ENCODE measurements at places on chromosomes 3 and 15.

DNA sequence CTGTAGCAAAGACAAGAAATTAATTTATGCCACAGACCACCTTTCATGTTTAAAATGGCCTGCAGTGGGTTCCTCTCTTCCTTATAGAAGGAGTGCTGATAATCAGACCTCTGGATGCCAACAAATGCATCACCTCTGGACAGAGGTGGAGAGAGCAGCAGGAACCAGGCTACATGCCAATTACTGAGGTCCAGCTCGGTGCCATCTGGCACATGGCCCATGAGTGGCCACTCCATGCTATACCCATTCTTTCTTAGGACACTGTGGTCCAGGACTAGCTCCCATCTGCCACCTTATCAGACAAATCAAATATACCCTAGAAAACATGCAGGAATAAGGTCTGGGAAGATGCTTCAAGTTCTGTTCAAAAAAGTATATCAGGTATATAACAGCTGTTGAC, 60.7 kb downstream of the TBC1D2B start:
- DNase-seq = no peak

- no peak for DNase-seq
These were observed 24.4 kb downstream of the NAA50 start for GRCh38 chr3:113721636-113722035.

- peak; percentile 89 for DNase-seq
These were observed 81.6 kb downstream of the PPCDC start for GRCh38 chr15:75104804-75105557.

DNA sequence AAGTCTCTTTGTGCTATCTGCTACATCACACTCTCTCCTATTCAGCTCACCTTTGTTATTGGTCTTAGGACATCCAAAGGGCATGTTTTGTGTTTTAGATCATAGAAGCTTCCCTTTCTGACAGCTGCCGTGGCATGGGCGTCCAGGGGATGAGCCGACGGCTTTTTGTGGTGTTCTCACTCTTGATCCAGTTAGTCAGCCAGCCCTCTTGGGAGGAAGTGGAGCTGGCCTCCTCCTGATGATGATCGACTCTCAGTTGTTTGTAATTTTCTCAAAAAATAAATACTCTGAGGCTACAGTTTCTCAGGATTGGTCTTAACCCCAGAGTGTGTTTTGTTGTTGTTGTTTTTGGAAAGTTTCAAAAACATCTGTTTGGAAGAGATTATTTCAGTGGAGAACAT, 34.4 kb downstream of the BOC start:
- peak; percentile 48 for DNase-seq

DNA sequence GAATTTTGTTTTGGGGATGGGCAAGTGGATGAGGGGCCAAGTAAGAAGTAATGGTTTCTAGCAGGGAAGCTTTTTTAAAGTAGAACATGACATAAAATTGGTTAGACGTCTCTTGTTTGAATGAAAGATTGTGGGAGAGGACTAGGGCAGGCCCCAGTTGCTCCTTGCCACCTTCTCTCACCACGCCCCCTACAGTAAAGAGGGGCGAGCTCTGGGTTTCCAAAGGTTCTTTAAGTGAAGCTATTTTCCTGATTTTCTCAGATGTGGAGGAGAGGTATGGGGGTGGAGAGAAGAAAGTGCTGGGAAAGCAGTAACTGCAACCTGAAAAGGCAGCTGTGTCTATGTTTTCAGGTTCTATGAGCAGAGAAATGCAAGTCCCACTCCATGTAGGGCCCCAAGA, 32.6 kb upstream of the SKIL start:
- no peak for DNase-seq

DNA sequence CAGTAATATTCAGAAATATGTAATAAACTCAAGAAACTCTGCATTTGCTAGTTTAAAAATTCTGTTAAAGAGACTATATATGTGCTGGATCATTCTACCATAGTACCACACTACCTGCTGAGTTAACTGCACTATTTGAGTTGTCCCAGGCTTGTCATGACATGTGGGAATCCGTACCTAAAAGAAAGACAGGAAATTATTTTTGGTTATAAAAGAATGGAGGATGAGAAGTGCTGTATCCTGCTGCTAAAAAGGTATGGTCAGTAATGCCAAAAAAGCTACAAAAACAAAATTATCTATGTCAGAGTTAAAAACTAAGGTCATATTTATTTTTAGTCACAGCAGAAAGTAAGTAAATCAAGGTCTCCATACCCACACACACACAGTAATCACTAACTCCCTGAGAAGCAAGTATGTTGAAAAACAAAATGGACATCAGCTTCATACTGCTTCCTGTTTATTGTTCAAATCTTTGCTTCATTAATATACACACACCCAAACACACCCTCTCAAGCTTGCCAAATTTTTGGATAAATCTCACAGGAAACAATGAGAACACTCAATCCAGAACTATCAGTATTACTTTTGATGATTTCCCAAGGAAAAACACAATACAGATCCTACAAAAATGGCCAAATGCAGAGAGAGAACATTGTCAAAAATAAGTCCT, 33.7 kb downstream of the DENND6A start:
- DNase-seq = no peak

- peak; percentile 78 for DNase-seq
These were observed 249.4 kb downstream of the FAM43A start for GRCh38 chr3:194935061-194935460.

DNA sequence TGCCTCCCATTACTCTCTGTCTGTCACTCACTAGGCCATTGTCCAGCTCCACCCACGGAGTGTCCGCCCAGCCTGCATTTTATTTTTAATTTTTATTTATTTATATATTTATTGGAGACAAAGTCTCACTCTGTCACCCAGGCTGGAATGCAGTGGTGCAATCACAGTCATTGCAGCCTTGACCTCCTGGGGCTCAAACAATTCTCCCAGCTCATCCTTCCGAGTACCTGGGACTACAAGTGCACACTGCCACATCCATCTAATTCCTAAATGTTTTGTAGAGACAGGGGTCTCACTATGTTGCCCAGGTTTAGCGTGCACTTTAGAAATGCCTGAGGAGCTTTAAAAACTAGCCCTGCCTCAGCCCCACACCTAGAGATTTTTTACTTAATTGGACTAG, 141.5 kb downstream of the LIPC start:
- DNase-seq = no peak

- DNase-seq = no peak
These were observed 82.4 kb downstream of the WWTR1 start for GRCh38 chr3:149575213-149575960.

DNA sequence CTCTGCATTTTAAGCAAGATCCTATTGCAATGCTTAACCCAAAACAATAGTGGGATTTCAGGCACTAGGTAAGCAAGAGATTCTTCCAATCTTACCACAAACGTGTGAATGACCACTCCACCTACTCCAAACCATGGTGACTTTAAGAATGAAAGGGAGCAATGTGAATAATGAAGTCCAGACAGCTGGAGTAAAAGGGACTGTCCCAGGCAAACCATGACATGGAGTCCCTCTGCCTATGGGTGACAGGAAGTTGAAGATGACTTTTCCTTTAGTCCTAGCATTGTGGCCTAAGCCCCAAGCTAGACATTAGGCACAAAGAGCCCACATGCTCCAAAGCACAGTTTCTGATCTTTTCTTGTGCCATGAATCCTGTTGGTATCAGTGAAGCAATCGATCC, 179.0 kb downstream of the SHQ1 start:
- no peak for DNase-seq

DNA sequence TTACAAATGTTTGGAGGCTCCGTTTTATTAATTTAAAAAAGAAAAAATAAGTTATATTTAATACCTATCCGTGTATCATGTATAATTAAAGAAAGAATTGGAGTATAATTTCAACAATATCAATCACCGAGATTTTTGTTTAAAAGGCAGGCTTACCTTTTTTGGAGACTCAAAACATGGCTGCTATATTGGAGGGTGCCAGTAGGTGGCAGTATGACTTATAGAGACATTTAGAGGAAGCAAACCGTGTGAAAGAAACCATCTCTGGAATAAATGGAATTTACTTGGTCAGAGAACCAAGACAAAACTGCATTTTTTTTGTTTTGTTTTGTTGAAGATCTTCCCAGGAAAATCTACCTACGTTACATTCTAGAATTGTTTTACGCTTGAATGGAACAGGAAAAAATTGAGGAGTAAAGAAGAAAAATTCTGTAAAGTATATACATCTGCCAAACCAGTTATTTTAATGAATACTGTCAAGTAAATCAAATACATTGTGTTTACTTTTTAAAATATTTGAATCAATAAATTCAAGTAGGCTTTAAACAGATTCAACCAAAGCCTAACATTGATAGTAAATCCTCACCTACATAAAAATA, 802.6 kb upstream of the ALCAM start:
- DNase-seq = peak; percentile 68

DNA sequence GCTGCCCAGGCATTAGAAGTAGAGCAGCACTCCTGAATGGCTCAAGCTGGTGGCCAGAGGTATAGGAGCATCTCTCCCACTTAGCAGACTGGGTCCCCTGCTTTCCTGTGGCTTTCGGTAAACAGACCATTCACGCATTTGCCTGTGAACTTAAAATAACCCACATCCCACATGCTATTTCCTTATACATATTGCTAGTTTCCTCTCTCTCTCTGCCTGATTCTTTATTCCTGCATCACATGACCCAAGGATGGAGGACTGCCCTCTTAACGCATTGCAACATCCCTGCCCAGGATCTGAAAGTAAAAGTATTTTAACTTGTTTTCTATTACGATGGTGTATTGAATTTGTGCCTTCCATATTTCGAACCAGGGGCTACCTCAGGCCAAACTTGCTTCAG, 43.4 kb upstream of the NLGN1 start:
- DNase-seq = peak; percentile 11

DNA sequence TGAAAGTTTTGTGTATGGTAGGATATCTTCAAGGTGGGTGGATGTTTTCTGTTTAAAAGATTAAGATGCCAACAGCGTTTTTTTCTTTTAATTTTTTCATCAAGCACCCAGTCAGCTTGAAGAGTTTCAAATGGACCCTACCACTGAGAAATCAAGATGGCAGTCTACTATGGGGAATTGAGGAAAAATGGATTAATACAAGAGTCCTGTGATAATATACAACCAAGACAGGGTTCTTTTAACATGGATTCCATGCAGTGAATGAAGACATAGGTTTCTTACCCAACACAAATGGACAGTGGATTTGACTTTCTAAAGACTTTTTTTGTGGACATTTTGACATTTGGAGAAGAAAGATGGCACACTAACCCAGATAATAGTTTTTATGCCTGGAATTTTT, 2.5 kb upstream of the CHD2 start:
- DNase-seq = no peak

DNA sequence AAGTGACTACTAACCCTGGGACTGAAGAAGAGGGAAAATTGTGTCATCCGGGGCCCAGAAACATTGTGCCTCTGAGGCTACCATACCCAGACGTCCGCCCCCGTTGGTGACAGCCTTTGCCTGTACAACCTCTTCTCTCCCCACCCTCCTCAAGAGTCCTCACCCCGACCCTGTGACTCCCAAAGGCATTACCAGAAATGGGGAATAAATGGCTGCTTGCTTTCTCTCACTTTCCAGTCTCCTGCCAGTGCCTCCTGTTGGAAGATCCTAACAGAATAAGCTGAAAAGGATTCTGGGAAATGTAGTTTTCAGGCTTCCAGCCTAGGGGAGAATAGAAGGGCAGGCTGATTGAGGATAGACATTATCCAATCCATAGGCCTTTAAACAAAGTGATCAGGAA, 30.8 kb upstream of the SLC25A36 start:
- no peak for DNase-seq

DNA sequence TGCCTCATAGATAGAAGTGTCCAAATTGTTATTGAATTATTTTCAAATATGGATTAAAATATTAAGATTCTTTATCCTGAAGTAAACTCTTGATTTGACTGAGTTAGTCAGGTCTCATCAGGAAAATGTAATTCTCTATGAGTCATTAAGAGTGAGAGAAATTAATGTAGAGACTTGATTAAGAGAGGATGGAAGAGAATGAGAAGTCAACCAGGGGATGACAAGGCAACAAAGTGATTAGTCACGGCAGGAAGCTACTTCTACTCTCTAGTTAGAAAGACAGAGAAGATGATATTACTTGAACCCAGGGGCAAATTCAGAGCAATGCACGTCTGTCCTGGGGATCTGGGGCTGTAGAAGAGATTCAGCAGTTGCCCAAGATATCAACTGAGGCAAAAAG, 202.5 kb downstream of the LSAMP start:
- DNase-seq = no peak

- DNase-seq = no peak
These were observed 1.0 kb downstream of the DCBLD2 start for GRCh38 chr3:98900265-98901118.

DNA sequence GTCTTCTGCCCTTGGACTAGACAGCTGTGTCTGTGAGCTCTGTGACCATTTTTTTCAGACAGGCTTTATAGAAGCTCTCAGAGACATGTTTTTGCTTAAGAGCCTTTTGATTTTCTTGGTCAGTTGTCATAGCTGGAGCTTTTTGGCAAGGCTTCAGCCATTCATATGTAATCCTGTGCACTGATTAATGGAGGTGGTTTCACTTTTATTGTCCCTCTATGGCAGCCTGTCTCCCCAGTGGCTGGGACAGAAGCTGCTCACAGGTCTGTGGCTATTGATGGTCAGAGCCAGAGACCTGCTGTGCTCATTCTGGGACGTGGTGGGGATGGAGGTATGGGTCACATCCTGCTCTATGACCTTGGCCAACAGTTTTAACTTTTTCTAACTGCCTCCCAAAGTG, 226.6 kb upstream of the LRRFIP2 start:
- DNase-seq = no peak

GRCh38 chr3:10505050-10505790, at the start of gene ATP2B2:
TSS of gene ATP2B2 (minus strand) at chr3:10505586. CDS start at chr3:10449543, 56,043 bp downstream.
- DNase-seq = no peak

GRCh38 chr3:142963516-142964448, at the start of gene PAQR9:
TSS of gene PAQR9 (minus strand) at chr3:142963674. CDS start at chr3:142963336, 338 bp downstream.
- no peak for DNase-seq

GRCh38 chr3:27573138-27573537, 89.0 kb upstream of the SLC4A7 start:
- no peak for DNase-seq

DNA sequence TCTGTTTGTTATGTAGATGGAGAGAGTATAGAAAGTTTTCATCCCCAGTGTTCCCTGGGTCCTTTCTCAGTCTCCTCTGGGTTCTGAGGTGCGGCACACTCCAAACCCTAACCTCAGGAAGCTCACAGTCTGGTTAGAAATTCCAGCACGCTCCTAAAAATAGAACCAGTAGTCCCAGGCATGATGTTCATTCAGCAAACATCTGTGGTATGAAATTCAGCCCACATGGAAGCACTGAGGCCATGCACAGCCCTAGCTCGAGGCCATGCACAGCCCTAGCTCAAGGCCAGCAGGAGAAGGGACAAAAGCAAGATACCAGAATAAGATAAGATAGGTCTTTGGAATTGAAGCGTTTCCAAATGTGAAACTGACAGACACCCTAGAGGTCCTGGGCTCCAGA, 82.3 kb upstream of the OXTR start:
- DNase-seq = no peak

- DNase-seq = no peak
These were observed 37.0 kb upstream of the CGNL1 start for GRCh38 chr15:57339321-57339720.
